ENCODE measurements at places on chromosomes 12 and 14. TPM values are rescaled to one million over a fixed set of nuclear protein-coding genes. Genes with fewer than 3 reads are reported as not detected.

- no peak for DNase-seq
Observed at GRCh38 chr14:100065942-100066574, 836 bp downstream of the EVL start.

DNA sequence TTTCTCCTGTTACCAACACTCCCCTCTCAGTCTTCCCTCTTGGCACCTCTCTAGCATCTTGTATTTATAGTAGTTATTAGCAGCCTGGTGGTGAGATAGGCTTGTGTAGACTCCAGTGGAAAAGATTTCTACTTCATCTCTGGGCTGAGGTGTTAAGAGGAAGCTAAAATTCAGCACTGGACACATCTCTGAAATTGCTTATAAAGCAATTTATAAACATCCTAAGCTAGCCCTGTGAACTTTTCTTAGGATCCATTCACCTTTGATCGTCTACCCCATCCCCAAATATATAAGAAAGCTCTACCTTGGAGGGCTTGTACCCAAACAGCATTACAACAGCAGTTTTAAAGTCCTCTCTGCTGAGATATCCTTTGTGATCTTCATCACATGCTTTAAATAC, 928 bp downstream of the EFCAB11 start:
- no peak for DNase-seq

DNA sequence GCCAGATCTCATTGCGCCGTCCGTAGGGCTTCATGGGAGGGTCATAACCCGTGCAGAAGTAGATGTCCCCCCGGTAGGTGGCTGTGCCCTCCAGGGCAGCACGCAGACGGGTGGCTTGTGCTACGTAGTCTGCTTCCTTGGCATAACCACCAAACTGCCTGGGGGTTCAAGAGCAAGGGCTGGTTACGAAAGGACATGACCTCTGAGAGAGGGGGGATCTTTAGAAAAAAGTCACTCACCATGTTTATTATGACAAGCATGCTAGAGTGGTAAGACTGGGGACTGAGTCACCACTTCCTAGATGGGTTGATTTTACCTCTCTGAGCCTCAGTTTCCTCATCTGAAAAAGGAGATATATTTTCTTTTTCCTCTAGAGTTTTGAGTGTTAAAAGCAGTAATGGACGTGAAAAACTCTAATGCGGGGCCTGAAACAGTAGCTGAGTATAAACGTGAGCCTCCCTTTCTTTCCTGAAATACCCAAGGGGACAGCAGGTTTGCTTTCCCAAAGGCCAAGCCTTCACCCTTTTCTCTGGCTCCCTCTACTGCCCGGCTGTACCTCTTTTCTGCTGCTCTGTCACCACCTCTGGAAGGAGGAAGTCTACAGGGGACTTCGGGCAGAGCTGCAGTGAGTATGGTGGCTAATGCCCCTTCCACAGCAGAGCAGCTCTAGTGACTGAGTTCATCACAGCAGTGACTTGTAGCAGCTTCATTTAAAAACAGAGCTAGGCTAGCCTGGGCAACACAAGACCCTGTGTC, 23.5 kb upstream of the GPRC5D start:
- no peak for DNase-seq

DNA sequence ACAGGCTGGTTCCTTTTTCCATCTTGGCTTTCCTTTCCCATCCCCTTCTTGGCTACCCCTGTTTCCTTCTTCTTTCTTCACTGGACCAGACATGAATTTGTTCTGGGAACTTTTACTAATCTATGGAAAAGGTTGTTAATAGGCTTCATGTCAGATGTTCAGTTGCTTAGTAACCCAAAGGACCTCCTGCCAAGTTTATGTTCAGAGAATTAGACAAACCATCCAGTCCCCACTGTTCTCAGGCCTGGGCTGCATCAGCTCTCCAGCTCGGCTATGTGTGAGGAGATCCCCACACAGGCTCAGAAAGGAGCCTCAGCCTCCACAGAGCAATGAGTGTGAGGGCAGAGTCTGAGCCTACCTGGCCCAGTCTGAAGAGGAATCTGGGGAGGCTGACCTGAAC, 78.0 kb downstream of the AKAP6 start:
- no peak for DNase-seq

Gene LAG3
- total RNA-seq, result 0.76 TPM

Gene SLC7A7
- total RNA-seq, result not detected

Gene RBMS2
- total RNA-seq, result 4.2 TPM

Measured in esophagus squamous epithelium (tissue), 5 donors.